NCI-H2029 treated with DMSO at 0.1 percent for 48 hours (cell line): ENCODE measurements at places on chromosomes 4 and X.

DNA sequence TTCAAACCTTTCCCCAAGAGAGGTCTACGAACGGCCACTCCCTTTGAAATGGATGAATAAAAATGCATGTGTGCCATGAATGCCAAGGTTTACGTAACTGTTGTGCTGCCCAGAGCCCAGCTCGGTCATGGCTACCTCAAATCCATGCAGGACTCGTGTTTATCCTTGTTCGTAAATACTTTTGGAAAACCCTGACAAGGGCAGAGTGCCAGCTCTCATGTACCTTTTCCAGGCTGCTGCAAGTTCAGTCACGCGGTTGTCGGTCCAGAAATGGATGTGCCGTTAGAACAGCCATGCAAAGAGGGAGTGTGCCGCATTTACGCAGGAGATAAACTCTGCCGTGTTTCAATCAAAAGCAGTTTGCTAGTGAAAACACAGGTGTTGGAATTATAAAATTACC, 123.4 kb downstream of the AMELX start:
- DNase-seq = no peak

- DNase-seq = no peak
Measured at GRCh38 chrX:45358392-45358791, 157.7 kb upstream of the DIPK2B start.

DNA sequence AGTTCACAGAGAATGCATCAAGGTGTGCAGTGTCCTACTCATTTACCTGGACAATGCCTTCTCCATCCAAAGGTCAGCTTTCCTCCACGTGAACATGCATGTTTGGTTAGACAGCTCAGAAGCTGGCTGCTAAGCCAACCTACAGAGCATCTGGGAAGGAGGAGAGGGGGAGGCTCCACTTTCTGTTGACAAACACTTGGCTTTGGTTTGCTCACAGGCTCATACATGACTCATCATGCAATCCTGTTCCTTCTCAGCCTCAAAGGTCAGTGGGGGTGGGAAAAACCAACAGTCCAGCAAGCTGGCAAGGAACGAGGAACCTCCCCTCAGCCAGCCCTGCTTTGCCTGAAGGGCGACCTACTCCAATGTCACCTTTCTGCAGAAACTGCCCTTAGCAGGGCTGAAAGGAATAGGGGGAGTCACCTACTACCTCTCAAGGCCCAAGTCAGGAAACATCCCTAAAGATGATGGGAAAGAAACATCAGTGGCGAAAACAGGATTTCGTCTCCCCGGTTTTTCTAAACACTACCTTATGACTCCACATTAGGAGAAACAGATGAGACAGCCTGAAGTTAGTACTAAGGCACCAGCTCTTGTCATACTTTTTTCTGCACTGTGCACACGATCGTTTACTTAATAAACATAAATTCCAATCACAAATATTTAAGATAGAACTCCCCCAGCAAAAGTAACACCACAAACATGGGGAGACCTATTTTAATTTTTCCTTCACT, 37.9 kb downstream of the RELL1 start:
- peak; percentile 39 for DNase-seq

DNA sequence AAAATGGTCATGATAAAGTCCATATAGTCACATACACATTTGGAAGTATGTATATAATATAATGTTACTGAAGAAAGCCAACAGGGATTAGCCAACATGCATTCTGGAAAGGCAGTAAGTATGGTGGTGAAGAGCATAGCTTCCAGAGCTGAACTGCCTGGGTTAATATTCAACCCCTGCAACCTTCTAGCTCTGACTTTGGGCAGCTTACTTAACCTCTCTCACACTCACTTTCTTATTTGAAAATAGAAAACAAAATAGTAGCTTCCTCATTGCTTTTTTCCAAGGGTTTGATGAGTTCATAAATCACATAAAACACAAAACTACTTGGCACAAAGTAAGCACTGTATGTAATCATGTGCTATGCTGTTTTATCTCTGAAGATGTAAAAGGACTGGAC, 216.4 kb downstream of the CHIC2 start:
- DNase-seq = no peak

- DNase-seq = no peak
Measured at GRCh38 chr4:86549163-86549788, 44.8 kb upstream of the PTPN13 start.

- no peak for DNase-seq
Measured at GRCh38 chrX:123081776-123082175, 102.3 kb upstream of the GRIA3 start.

GRCh38 chr4:168098248-168098717, 5.9 kb downstream of the ANXA10 start:
- no peak for DNase-seq

- no peak for DNase-seq
Measured at GRCh38 chr4:166121897-166122296, 248.9 kb downstream of the TLL1 start.

DNA sequence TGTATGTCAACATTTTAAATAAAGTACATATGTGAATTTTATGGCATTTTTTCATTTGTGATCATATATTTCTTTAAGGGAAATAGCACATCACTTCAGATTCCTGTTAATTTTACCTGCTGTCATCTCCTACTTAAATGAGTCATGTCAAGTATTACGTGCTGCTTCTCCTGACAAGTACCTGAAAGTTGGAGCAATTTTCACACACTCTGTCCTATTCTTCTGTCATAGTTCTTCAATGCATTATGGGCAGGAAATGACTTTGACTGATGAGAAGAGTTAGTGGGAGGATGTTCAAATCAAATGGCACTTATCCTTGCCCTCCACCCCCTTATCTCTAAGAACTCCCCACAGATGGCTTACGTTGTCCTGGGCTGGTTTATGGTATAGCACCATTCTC, 64.2 kb upstream of the SYTL5 start:
- no peak for DNase-seq

- no peak for DNase-seq
Measured at GRCh38 chr4:182206916-182207315, 36.3 kb upstream of the TENM3 start.

- DNase-seq = no peak
Measured at GRCh38 chr4:156693557-156693956, 278.0 kb downstream of the PDGFC start.

DNA sequence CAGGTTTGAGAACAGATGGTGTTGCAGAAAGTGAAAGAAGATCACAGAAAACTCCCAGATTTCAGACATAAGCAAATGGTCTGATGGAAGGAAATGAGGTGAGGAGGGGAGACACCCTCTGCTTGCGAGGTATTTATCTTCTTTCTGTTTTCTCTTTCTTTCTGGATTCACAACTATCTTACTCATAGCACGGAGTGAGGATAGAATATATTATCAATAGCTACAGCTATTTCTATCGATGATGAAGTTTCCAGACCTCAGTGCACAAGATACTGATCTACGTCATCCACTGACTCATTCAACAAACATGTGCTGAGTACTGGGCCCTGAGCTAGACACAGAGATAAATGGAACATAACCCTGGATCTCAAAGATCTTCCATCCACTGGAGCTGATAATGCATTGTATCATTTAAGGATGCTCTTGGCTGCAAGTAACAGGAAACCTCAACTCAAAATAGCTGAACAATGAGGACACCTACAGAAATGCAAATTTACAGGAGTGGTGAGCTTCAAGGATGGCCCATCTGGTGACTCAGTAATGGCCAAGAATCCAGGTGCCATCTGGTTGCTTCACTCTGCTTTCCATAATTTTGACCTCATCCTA, 21.2 kb downstream of the SLC2A9 start:
- DNase-seq = no peak
